Activated CD8-positive, alpha-beta memory T cell treated with anti-CD3 and anti-CD28 coated beads, Interleukin-2, amount 10 ng/mL, durations not matched to agents 7 days and 5 days (primary cell): ENCODE measurements at places on chromosomes 5 and 9.

DNA sequence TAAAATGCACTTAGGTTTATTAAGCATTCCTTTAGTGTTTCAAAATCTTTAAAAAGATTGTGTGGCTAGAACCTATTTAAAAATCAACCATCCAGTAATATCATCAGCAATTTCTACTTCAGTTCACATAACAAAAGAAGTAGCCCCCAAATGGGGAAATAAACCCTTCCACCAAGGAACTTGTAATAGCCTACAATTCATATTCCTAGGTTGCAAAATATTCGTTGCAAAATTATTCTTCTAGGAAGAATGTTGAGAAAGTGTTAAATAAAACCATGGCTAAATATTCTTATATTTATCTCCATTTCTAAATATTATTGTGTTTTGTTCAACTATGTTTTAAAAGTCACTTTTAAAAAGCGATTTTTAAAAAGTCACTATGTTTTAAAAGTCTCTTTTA, 177.9 kb upstream of the PRLR start:
- no peak overlapping the region for H3K4me3 ChIP-seq
- DNase-seq = no peak
- H3K27ac ChIP-seq = no peak overlapping the region
- H3K4me1 ChIP-seq = no peaks in the 10 kb centered on the region
- H3K27me3 ChIP-seq = peaks cover 2% of the 10 kb centered on the region

DNA sequence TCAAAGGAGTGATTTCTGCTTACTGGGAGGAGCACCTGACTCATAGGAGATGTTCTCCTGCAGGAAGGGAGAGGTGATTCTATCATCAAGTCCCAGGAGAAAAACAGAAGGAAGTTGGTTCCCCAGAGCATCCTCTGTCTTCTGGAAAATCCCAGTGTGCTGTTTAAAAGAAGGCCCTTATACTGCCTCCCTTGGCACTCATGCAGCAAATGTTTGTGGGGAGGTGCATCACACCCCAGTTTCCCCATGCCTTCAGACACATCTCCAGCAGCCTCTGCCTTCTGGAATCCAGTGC, 63.1 kb downstream of the PPARGC1B start:
- no peaks in the 10 kb centered on the region for H3K36me3 ChIP-seq
- no peak overlapping the region for H3K27ac ChIP-seq
- no peak overlapping the region for H3K4me3 ChIP-seq
- DNase-seq = no peak
- no peaks in the 10 kb centered on the region for H3K4me1 ChIP-seq

DNA sequence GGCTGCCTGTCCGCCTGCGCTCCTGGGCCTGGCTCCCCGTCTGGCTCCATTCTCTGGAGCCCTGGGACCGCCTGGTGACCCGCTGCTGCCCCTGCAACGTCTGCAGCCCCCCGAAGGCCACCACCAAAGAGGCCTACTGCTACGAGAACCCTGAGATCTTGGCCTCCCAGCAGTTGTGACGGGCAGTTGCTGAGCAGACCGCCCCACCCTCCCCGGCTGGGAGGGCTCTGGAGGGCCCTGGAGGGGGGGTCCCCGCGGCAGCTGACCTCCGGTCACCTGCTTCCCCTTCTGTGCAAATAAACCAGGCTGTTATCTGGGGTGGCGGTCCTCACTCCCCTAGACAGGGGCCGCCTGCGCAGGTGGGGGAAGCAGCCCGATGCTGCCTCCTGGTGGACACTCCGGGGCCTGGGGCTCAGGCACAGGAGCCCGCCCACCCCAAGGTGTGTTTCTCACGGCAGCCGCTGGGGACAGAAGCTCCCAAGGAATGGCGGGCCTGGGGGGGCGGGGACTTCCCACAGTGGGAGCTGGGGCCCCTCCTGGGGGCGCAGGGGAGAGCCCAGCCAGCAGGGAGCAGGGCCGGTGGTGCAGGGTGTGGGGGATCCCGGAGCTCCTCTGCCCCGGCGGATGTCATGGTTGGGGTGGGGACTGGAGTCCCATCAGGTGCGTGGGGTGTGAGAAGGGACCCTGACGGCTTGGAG, 4.7 kb upstream of the TUBB4B start:
- H3K27ac ChIP-seq = no peak overlapping the region
- H3K27me3 ChIP-seq = no peaks in the 10 kb centered on the region
- DNase-seq = peak; percentile 93

GRCh38 chr9:98251551-98251950, 3.9 kb downstream of the TBC1D2 start:
- no peak overlapping the region for H3K4me3 ChIP-seq
- peaks cover 29% of the 10 kb centered on the region for H3K4me1 ChIP-seq
- H3K27me3 ChIP-seq = peaks cover 7% of the 10 kb centered on the region
- DNase-seq = no peak
- H3K36me3 ChIP-seq = no peaks in the 10 kb centered on the region

DNA sequence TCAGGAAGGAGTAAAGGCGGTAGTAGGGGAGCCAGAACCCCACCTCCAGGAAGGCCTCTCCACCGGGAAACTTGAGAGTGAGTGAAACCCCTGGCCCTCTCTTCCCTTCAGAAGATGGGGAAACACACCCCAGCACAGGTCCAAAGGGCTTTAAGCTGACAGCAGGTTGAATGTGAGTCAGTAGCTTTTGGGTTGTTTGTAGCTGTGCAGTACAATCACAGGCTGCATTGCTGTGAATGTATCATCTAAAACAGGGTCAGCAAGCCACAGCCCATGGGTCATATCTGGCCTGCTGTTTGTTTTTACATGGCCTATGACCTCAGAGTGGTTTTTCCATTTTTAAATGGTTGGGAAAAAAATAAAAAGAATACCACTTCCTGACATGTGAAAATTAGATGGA, 10.0 kb downstream of the OTULINL start:
- H3K36me3 ChIP-seq = peaks cover 26% of the 10 kb centered on the region
- no peak overlapping the region for H3K4me3 ChIP-seq
- no peak for DNase-seq
- H3K4me1 ChIP-seq = peaks cover 90% of the 10 kb centered on the region

- peaks cover 14% of the 10 kb centered on the region for H3K4me1 ChIP-seq
- H3K27me3 ChIP-seq = no peaks in the 10 kb centered on the region
- no peaks in the 10 kb centered on the region for H3K36me3 ChIP-seq
- no peak overlapping the region for H3K27ac ChIP-seq
- H3K4me3 ChIP-seq = no peak overlapping the region
These were observed 52.3 kb upstream of the CD180 start for GRCh38 chr5:67248703-67249589.

GRCh38 chr9:134770972-134771971, 109.3 kb upstream of the FCN2 start:
- no peaks in the 10 kb centered on the region for H3K36me3 ChIP-seq
- no peaks in the 10 kb centered on the region for H3K4me1 ChIP-seq
- no peak overlapping the region for H3K27ac ChIP-seq

GRCh38 chr9:35432076-35432475, 57.8 kb upstream of the RUSC2 start:
- peaks cover 65% of the 10 kb centered on the region for H3K27me3 ChIP-seq
- DNase-seq = no peak
- H3K4me1 ChIP-seq = no peaks in the 10 kb centered on the region
- no peak overlapping the region for H3K27ac ChIP-seq
- H3K36me3 ChIP-seq = no peaks in the 10 kb centered on the region

DNA sequence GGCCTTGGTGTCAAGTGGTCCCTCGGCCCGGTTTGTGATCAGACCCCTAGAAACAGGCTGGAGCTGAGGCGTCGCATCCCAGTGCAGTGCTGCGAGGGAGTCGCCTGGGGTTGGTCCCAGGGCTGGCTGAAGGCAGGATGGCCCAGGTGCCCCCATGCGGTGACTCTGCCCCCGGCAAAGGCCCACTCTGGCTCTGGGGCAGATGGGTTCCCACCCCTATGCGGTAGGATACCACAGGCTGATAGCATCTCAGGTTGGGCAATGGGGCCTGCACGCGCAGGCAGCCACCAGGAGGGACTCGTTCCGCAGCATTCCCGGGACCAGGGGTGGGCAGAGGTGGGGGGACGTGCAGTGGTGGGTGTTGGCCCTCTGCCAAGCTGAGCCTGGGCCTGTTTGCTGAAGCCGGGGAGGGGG, 86.0 kb downstream of the RXRA start:
- H3K27me3 ChIP-seq = peaks cover 8% of the 10 kb centered on the region
- no peak for DNase-seq
- no peak overlapping the region for H3K27ac ChIP-seq
- no peak overlapping the region for H3K4me3 ChIP-seq

GRCh38 chr9:89440951-89441654, 56.8 kb downstream of the SEMA4D start:
- no peak for DNase-seq
- H3K27me3 ChIP-seq = no peaks in the 10 kb centered on the region
- peaks cover 37% of the 10 kb centered on the region for H3K36me3 ChIP-seq
- peaks cover 88% of the 10 kb centered on the region for H3K4me1 ChIP-seq
- H3K4me3 ChIP-seq = no peak overlapping the region

- no peaks in the 10 kb centered on the region for H3K4me1 ChIP-seq
- no peaks in the 10 kb centered on the region for H3K36me3 ChIP-seq
- H3K4me3 ChIP-seq = no peak overlapping the region
- no peak overlapping the region for H3K27ac ChIP-seq
- H3K27me3 ChIP-seq = peaks cover 33% of the 10 kb centered on the region
- DNase-seq = no peak
These were observed 160.3 kb upstream of the TBC1D2 start for GRCh38 chr9:98415782-98416181.

DNA sequence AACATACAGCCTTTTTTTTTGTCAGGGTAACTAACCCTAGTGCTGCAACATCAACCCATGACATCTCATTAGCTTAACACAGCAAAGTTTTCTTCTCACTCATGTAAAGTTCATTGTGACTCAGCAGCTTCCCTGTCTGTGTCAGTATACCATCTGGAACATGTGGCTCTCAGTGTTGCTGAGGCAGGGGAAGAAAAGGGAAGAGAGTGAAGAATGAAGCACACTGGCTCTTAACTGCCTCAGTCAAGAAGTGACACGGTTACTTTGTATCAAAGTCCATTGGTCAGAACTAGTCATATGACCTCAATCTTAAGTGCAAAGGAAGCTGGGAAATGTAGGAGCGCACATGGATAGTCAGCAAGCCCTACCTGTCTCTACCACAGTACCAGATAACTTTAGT, 185.0 kb upstream of the ELL2 start:
- H3K4me1 ChIP-seq = peaks cover 3% of the 10 kb centered on the region
- no peak for DNase-seq
- H3K27ac ChIP-seq = no peak overlapping the region
- no peaks in the 10 kb centered on the region for H3K36me3 ChIP-seq
- peaks cover 6% of the 10 kb centered on the region for H3K27me3 ChIP-seq
- H3K4me3 ChIP-seq = no peak overlapping the region

- peaks cover 3% of the 10 kb centered on the region for H3K27me3 ChIP-seq
- H3K4me1 ChIP-seq = no peaks in the 10 kb centered on the region
- no peak for DNase-seq
- H3K36me3 ChIP-seq = no peaks in the 10 kb centered on the region
- H3K27ac ChIP-seq = no peak overlapping the region
- H3K4me3 ChIP-seq = no peak overlapping the region
These were observed 17.0 kb upstream of the SH3RF2 start for GRCh38 chr5:145919413-145919812.

GRCh38 chr5:57598756-57599155, 116.1 kb upstream of the ACTBL2 start:
- no peak overlapping the region for H3K4me3 ChIP-seq
- no peak for DNase-seq
- H3K4me1 ChIP-seq = no peaks in the 10 kb centered on the region
- H3K27ac ChIP-seq = no peak overlapping the region
- H3K27me3 ChIP-seq = no peaks in the 10 kb centered on the region

DNA sequence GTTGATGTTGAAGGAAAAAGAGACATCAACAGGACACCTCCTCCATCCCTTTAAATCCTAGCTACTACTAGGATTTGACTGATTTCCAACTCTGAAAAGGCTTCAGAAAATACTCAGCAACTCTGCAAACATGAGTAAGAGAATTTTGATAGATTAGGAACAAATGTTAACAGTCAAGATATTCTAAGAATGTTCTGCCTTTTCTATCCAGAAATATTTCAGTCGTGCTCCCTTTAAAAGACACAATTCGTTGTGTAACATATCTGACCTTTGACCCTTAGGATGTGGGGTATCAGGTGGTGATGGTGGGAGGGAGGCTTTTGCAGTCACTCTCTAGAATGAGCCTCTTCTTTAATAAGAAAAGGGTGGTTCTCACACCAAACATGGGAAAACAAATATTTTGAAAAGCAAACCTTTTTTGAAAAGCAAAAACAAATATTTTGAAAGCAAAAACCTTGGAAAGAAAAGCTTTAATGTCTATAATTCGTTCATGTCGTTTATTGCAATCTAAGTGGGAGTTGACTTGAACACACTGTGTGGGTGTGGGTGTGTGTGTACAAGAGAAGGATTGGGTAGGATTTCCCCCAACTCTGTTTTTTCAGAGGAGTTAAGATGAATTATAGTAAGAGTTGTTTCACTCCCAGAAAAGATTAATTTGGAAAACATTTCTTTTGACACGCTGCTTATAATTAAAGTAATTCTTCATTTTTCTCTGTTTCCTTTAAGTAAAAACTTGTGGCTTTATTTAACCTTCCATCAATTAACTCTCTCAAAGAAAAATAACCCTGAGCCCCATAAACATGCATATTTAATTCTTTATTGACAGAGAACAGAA, 152.8 kb downstream of the TMEM167A start:
- peaks cover 4% of the 10 kb centered on the region for H3K27me3 ChIP-seq
- H3K4me3 ChIP-seq = no peak overlapping the region
- H3K36me3 ChIP-seq = no peaks in the 10 kb centered on the region
- DNase-seq = no peak
- no peak overlapping the region for H3K27ac ChIP-seq
- H3K4me1 ChIP-seq = no peaks in the 10 kb centered on the region

- H3K27ac ChIP-seq = peak overlapping the region; percentile 83
- H3K27me3 ChIP-seq = no peaks in the 10 kb centered on the region
- H3K4me1 ChIP-seq = peaks cover 33% of the 10 kb centered on the region
- H3K36me3 ChIP-seq = peaks cover 25% of the 10 kb centered on the region
These were observed 1.2 kb downstream of the PANK3 start for GRCh38 chr5:168578006-168578405.

- no peaks in the 10 kb centered on the region for H3K27me3 ChIP-seq
- no peak overlapping the region for H3K4me3 ChIP-seq
- no peak overlapping the region for H3K27ac ChIP-seq
- H3K4me1 ChIP-seq = peaks cover 7% of the 10 kb centered on the region
These were observed 12.2 kb upstream of the ZNF367 start for GRCh38 chr9:96430377-96430776.
